ENCODE measurements at places on chromosomes 1 and 21.

- DNase-seq: peak; percentile 95
These were observed 15.6 kb upstream of the TACSTD2 start for GRCh38 chr1:58592522-58593134.

GRCh38 chr21:42426424-42426823 lies 22.7 kb downstream of the UBASH3A start:
- DNase-seq: no peak

GRCh38 chr1:165109013-165109412 lies 247.5 kb downstream of the LMX1A start:
- DNase-seq: no peak

GRCh38 chr1:172394141-172394751 lies 26.2 kb upstream of the C1orf105 start:
- DNase-seq: no peak

DNA sequence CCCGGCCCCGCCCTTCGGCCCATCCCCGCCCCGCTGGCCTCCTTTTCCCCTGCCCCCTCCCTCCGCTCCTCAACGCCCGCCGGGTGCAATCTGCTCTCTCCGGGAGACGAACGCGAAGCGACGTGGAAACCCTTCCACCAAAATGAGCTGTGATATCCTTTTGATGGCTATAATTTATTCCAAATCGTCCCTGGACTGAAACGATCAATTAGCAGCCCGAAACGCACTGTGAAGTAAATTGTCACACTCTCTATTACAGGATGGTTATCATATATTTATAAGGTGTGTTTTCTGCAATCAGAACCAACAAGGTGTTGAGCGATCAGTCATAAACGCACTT lies 134.6 kb upstream of the BARHL2 start:
- DNase-seq: peak; percentile 7

- DNase-seq: no peak
These were observed 24.6 kb downstream of the COA7 start for GRCh38 chr1:52673513-52673912.

DNA sequence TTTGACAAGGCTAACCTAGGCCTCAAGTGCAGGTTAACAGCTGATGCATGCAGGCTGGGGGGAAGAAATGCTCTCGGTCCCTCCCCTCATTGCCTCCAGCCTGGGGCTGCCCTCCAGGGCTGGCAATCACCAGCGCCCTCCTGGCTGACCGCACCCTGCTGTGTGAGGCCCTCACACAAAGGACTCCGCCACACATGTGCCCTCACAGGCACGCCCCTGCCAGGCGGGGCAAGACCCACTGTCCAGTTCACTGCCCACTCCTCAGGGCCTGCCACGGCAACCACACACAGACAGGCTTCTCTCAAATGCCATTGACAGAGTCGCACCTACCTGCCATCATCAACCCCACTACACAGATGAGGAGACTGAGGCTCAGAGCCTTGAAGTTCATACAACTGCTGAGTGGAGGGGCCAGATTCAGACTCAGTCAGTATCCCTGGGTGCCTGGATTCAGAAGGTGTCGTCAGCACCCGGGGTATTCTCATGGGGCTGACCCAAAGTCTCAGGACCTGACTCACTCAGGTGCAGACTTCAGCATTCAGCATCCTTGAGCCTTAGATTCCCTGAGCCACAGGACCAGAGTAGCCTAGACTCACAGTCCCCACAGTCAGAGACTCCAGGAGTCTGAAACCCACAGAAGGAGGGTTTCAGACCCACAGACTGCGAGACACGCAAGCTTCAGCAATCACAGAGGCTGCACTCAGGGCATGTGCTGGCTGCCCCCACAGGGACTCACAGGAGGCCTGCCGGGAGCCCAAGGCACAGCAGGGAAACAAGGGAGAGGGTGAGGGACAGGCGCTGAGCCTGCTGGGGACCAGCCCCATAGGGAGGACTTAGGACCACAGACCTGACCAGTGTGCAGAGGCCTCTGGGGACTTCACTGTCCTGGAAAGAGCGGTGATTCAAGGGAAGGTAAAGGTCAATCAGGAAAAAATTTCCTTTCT lies 458.0 kb downstream of the MATN1 start:
- no peak for DNase-seq

GRCh38 chr1:85146972-85147359 lies 53.9 kb downstream of the SYDE2 start:
- DNase-seq: peak; percentile 81

- DNase-seq: no peak
These were observed 324.3 kb downstream of the TGFB2 start for GRCh38 chr1:218669431-218669830.

DNA sequence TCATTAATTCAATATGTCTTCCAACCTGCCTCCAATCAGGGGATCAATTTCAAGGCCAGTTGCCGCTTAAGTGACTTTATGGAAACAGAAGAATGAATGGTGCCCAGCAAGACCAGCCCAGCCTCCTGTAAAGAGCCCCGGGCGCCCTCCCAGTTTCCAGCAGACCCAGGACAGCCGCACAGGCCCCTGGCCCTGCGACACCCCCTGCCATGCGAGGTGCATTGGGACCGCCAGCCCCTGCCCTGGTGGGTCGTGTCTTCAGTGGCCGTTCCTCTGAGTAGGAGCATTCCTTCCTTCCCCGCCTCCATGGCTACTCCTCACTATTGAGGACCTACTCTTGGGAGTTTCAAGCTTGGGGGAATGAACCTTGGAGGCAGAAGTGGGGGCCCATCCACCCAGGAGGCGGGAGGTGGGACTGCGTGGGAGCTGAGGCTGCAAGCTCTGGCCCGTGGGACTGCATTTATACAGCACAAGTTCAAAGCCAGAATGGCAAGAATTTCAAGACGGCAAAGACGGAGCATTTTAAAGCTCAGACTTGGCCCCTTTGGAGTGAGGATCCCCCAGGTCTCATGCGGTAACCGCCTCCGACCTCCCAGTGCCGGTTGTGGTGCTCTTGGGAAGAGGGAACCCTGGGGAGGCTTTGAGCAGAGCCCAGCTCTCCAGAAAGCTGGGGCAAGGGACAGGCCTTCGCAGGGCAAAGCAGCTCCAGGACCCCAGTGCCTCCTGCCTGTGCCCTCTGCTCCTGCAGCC lies 73.1 kb upstream of the ACTRT2 start:
- DNase-seq: no peak

- DNase-seq: no peak
These were observed 265.1 kb upstream of the CAMK1G start for GRCh38 chr1:209318181-209319056.

- DNase-seq: no peak
These were observed 173.6 kb downstream of the TGFBR3 start for GRCh38 chr1:91712393-91712792.

GRCh38 chr1:26854906-26855305 lies 8.0 kb upstream of the SFN start:
- DNase-seq: no peak

GRCh38 chr1:246629030-246629429 lies 62.8 kb downstream of the CNST start:
- no peak for DNase-seq

DNA sequence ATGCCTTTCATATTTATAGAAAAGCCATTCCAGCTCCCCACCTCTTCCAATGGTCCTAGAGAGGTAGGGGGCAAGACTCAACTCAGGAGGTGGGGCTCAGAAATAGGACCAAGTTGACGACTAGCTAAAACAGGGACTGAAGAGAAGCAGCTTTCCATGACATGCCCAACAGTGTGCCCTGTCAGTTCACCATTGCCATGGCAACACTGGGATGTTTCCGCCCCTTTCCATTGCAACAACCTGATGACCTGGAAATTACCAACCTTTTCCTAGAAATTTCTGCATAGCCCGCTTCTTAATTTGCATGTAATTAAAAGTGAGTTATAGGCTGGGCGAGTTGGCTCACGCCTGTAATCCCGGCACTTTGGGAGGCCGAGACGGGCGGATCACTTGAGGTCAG lies 22.4 kb upstream of the INTS3 start:
- no peak for DNase-seq

GRCh38 chr1:234546890-234547788 lies 62.8 kb downstream of the IRF2BP2 start:
- DNase-seq: no peak

GRCh38 chr1:201309416-201309815 lies 26.1 kb downstream of the PKP1 start:
- no peak for DNase-seq

DNA sequence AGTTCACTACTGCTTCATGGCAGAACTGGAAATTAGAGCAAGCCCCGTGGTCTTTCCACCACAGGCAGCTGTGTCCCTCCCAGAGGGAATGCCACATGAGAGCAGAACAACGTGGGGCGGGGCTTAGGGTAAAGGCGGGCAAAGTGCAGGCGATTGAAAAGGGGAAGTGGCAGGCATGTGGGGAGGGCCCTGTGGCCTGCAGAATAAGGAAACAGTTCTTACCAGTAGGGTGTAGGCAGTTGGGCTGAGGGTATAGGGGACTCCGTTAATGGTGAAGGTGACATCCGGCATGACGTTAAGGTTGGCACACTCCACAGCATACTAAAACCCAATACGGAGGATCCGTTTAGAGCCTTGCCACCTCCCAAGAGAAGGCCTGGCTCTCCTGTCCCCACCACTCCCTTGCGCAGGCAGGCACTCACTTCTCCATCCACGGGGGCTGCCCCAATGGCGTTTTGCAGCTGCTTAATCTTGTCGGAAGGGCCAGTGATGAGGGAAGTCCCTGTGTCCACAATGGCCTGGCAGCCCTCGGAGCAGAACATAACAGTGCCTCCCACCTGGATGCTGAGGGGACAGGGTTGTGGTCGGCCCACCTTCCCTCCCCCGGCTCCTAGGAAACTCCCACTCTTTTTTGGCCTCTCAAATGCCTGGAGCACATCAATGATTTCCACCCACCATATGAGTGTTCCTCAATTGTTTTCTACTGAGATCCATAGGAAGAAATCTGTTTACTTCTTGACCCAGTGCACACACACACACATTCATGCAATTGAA lies 9.1 kb upstream of the RAB7B start:
- no peak for DNase-seq

- no peak for DNase-seq
These were observed 382 bp downstream of the TRMT1L start for GRCh38 chr1:185156288-185156853.

DNA sequence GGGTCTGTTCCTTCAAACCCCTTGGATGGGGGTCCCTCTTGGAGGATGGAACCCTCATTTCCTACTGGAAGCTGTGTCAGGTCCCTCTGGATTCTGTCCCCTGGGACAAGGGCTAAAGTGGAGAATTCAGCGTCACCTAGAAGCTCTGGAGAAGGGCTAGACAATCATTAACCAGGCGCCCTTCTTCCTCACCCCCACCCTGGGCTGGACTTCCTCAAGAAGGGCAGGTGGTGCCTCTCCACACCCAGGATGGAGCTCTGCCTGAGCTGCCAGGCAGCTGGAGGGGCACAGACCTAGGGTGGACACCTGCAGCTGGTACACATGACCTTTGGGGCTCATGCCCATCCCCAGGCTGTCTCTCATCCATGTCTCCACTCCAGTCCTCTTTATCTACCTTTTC lies 3.6 kb downstream of the CELF3 start:
- DNase-seq: no peak

GRCh38 chr1:152036267-152037216 lies at the start of gene S100A11:
TSS of gene S100A11 (minus strand) at chr1:152037004. CDS start at chr1:152036915, 89 bp downstream.
- DNase-seq: peak; percentile 52

GRCh38 chr1:174913225-174913903 lies 86.4 kb upstream of the CACYBP start:
- no peak for DNase-seq

- DNase-seq: no peak
These were observed 11.9 kb upstream of the RXRG start for GRCh38 chr1:165456861-165457260.

DNA sequence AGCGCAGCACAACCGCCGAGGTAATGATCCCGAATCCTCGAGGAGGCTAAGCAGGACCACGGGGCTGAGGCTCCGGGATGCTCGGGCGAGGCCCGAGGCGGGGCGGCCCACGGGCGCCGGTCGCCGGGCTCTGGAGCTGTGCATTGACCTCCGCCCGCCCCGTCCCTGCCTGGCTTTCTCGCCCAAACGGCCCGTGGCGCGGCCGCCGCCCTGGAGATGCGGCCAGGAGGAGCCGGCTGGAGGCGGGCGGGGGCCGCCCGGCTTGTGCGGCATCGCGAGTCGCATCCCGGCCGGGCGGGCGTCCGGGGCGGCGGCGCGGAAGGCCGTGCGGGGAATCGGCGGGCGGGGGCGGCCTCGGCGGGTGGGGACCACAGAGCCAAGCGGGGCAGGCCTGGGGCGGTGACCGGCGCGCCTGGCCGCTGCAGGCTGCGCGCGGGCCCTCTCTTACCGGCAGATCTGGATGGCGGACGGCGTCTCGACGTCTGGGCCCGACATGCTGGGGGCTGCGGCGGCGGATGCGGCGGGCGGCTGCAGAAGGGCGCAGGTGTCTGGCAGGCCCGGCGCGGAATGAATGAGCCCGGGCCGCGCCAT lies 663 bp downstream of the ACOT7 start:
- DNase-seq: no peak

DNA sequence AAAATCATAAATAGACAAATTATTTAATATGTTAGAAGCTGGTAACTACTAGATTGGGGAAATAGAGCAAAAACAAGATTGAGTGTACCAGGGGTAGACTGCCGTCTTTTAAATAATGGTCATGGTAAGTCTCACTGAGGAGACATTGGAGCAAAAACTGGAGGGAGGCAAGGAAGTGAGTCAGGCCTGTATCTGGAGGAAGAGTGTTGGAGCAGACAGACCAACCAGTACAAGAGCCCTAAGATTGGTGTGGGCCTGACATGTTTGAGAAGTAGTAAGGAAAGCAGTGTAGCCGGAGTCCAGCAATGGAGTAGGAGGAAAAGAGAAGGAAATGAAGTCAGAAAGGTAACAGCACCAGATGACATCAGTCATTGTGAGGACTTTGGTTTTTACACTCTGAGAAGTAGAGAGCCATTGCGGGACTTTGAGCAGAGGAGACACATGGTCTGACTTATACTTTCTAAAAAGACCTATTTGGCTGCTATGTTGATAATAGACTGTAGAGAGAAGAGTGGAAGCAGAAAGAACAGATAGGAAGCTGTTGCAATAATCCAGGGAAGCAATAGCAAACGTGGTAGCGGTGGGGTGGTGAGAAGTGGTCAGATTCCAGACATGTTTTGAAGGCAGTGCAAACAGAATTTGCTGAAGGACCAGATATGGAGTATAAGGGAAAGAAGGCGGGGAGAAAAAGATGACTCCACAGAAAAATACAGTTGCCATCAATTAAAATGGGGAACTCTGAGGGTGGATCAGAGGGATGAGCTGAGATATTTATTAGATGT lies 44.7 kb upstream of the GJA5 start:
- no peak for DNase-seq

GRCh38 chr21:37338671-37339551 lies 27.7 kb upstream of the DYRK1A start:
- peak; percentile 90 for DNase-seq

- no peak for DNase-seq
These were observed 15.0 kb downstream of the HLX start for GRCh38 chr1:220894025-220894923.
